ENCODE measurements at places on chromosomes 3 and 15. TPM values are rescaled to one million over a fixed set of nuclear protein-coding genes. Genes with fewer than 3 reads are reported as not detected.

GRCh38 chr3:8560366-8561007 is 58.9 kb downstream of the LMCD1 start:
- no peak for DNase-seq

DNA sequence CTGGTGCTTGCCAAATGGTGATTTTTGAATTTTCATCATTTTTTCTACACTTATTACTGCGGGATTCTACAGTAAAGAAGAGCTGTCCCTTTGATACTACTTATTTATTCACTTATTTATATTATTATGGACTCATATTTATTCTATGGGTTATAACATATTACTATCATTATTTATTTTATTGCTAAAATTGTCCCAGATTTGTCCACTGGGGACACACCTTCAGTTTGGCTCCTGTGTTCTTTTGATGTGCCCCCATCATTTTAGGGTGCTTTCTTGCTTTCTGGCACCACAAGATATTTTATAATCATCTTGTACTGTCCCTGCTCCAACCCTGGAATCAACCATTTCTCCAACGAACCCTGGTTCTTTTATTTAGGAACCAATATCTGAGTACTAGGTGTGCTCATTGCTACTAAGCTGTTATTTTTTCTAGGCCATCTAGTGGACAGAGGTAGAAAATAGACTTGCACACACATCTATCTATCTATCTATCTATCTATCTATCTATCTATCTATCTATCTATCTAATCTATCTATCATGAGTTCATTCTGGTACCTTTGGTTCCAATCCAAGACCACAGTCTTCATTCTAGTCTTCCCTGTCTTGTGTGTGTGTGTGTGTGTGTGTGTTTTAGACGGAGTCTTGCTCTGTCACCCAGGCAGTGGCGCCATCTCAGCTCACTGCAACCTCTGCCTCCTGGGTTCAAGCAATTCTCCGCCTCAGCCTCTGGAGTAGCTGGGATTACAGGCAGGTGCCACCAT is 16.0 kb downstream of the SLC22A14 start:
- no peak for DNase-seq

The P2RY1 gene
- 20.2 TPM for total RNA-seq

DNA sequence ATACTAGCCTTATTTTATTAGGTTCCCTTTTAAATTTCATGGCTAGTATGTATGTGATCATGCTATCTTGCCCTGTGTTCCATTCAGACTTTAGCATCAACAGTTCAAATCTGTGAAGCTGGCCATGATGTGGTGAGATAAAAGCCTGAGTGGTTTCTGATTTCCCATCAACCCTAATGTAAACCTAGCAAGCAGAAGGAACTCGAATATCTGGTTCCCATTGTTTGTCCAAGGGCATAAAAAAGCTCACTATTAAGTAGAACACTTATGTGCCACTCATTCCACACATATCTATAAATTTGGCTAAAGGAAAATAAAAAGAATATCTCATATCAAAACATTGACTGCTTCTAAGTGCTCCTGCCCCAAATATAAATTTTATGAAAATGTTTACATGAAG is 311.7 kb downstream of the CADM2 start:
- DNase-seq: no peak

DNA sequence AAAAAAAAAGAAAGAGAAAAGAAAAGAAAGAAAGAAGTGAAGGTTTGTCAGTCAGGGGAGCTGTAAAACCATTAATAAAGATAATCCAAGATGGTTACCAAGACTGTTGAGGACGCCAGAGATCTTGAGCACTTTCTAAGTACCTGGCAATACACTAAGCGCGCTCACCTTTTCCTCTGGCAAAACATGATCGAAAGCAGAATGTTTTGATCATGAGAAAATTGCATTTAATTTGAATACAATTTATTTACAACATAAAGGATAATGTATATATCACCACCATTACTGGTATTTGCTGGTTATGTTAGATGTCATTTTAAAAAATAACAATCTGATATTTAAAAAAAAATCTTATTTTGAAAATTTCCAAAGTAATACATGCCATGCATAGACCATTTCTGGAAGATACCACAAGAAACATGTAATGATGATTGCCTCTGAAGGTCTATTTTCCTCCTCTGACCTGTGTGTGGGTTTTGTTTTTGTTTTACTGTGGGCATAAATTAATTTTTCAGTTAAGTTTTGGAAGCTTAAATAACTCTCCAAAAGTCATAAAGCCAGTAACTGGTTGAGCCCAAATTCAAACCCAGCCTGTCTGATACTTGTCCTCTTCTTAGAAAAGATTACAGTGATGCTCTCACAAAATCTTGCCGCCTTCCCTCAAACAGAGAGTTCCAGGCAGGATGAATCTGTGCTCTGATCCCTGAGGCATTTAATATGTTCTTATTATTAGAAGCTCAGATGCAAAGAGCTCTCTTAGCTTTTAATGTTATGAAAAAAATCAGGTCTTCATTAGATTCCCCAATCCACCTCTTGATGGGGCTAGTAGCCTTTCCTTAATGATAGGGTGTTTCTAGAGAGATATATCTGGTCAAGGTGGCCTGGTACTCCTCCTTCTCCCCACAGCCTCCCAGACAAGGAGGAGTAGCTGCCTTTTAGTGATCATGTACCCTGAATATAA is 2.0 kb downstream of the B2M start:
- no peak for DNase-seq

All from lung (tissue), 17 donors.